ENCODE measurements at places on chromosomes 3 and 15.
A peak's percentile ranks its signal among the peaks of the same experiment; 100 is the strongest.

DNA sequence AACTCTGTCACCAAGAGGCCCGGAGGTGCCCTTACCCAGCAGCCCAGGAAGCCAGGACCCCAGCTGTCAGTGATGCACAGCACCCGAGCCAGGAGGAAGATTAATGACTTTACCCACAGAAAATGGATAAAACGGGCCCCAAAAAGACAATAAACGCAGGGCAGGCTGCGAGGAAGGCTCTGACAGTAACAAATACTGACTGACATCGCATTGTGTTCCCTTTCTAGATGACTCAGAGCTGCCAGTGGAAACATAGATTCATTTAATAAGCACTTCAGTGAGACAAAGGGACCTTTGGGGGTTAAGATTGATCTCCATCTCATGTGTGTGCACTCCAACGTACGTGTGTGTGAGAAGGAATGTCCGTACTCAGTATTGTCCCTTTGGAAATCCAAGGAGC, 225.3 kb upstream of the PPP2R3A start:
- DNase-seq, result no peak

GRCh38 chr15:59157840-59158700, 48.6 kb upstream of the LDHAL6B start:
- no peak for DNase-seq

- no peak for DNase-seq
These were observed 34.5 kb upstream of the TRPM1 start for GRCh38 chr15:31136016-31136415.

GRCh38 chr3:80234706-80235105, 466.9 kb upstream of the ROBO1 start:
- DNase-seq, result peak; percentile 27

GRCh38 chr3:15430624-15431023, 3.2 kb downstream of the EAF1 start:
- DNase-seq, result no peak

GRCh38 chr15:95350908-95351307, 979.6 kb upstream of the NR2F2 start:
- no peak for DNase-seq

GRCh38 chr3:138812806-138813205, 21.9 kb downstream of the PIK3CB start:
- DNase-seq, result no peak

DNA sequence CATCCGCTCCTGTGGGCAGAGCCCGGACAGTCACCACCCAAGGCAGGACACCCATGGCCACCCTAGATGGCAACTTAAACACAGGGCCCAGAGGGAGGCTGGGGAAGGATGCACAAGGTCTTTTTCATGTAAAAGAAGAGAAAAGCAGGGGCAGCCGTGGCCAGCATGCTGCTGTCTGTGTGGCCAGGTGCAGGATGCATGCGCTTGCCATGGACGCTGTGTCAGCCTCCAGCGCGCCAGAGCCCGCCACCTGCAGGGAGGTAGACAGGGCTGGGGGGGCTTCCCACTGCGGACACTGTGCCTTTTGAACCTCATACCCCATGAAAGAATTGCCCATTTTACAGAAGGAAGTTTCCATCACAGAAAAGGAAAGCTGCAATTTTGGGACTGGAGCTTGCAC, 18.2 kb downstream of the UROC1 start:
- no peak for DNase-seq

GRCh38 chr3:108202834-108203233, 19.4 kb downstream of the IFT57 start:
- no peak for DNase-seq

- DNase-seq, result no peak
These were observed 1145.5 kb downstream of the TBL1XR1 start for GRCh38 chr3:176051766-176052165.

- DNase-seq, result no peak
These were observed 363.6 kb upstream of the CCDC54 start for GRCh38 chr3:107013641-107014040.

- DNase-seq, result no peak
These were observed 62.3 kb downstream of the UBP1 start for GRCh38 chr3:33377931-33378330.

- DNase-seq, result no peak
These were observed 2.8 kb downstream of the NR2E3 start for GRCh38 chr15:71812966-71813722.

DNA sequence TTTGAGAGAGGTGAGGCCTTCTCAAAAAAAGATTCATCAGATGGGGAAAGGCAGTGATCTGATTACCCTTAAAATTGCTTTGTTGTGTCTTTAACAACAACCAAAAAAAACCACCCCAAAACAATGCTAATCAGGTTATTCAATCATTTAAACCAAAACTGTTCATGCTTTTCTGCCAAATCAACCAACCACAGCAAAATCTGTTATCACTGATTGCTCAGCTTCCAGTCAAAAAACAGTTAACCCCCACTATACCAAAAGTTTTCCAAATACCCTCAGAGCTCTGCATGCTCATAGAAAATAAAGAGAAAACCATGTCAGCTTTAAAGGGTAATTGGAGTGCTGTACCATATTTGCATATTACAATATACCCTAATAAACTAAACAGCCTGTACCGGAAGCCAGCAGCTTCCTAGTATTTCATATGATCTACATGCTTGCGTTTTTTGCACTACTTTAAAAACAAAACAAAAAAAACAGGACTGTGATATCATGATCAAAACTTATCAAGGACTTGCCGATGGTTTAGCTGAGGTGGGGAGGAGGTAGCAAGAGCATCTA, 22.8 kb downstream of the SATB1 start:
- no peak for DNase-seq
